ENCODE measurements at places on chromosomes 2 and 18.

DNA sequence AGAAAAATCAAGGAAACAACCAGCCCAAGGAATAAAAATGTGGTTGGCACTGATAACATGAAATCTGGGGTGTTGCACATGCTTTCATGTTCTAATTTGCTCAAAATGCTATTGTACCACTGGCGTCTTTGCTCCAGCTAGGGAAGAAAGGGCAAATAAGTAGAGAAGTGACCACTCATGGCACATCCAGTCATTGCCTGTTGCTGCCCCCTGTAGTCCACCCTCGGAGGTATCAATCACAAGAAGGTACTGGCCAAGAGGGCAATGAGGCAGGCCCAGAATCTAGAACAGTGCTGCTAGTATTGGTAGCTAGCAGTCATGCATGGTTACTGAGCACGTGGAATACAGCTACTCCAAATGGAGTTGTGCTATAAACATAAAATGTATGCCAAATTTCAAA lies 213.4 kb downstream of the CDCA7 start:
- no peak for DNase-seq

DNA sequence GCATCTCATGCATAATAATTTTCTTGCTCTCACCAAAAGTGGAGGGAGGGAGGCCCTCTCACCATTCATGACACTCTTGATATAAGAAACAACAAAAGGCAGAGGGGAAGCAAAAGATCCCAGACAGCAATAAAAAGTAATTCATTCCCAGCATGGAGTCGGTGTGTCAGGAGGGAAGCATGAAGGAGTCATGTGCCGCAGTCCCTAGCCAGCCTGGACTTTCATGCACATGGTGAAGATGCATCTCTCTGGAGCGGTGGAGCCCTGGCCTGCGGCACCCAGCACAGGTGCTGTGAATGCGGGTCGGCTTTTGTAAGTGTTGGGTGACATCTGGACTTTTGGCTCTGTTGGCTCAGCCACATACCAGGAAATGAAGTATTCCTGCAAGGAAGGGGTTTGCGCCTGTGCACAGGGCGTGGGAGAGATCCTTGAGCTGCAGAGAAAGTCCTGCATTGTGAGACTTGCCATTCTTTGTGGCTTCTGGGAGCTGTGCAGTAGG lies 119.4 kb downstream of the COPS8 start:
- no peak for DNase-seq

- no peak for DNase-seq
These were observed 33.7 kb upstream of the WDR75 start for GRCh38 chr2:189407281-189408209.

GRCh38 chr2:118835746-118836410 lies 11.6 kb downstream of the EN1 start:
- DNase-seq = no peak

- no peak for DNase-seq
These were observed 27.5 kb upstream of the SUCLG1 start for GRCh38 chr2:84486441-84487115.

- DNase-seq = no peak
These were observed 143.3 kb downstream of the C1D start for GRCh38 chr2:67919490-67919889.

DNA sequence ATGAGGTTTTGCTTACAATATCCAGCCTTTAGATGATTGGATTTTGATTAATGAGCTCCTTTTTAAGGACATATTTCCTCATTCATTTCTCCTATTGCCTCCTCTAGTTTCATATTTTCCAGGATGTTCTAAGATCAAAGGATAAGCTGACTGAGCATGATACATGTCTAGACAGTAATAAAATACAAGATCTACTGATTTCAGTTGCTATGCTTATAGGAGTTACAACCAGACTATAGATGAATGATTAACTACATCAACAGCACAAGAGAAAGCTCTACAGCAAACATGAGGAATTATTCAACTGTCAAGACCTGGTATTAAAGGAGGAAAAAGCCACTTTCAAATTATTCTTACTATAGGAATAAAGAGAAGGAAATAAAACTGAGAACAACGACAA lies 85.0 kb upstream of the LINC00305 start:
- DNase-seq = no peak

GRCh38 chr2:113370030-113370429 lies 67.5 kb upstream of the ZNG1B start:
- DNase-seq = no peak

DNA sequence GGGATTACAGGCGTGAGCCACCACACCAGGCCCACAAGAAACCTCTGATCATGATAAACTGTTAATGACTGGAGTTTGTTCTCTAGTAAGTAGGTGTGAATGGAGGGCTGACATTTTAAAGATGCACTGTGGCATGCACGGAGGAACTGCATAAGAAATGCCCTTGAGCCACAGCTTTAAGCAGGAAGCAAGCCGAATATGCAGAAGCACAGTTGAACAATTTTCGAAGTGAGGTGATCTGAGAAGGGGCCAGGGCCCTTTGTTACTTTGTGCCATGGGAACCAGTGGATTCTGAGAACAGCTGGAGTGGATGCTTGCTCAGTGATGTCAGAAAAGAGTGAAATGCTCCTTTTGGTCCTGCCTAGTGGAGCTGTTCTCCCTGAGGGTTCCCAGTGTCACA lies 16.3 kb downstream of the FECH start:
- no peak for DNase-seq

- no peak for DNase-seq
These were observed 148.1 kb upstream of the PID1 start for GRCh38 chr2:229419158-229419557.

DNA sequence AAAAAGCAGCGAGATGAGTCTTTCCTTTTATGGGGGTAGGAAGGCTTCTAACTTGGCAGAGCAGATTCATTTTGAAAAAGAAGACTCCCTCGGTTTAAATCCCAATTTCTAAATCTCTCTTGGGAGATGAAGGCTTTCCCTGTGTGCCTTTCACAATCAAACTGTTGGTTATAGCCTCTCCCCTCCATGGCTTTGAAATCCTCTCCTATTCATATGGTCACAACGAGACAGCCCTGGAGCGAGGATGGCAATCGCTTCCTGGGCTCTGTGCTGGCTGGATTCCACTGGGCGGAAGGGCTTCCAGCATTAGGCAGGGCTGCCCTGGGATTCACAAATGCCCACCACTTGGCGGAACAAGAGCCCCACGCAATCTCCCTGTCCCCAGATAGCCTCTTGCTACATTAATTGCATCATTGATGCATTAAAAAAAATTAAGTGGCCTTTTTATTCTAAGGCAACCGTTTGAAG lies 1.6 kb downstream of the CAVIN2 start:
- DNase-seq = no peak

DNA sequence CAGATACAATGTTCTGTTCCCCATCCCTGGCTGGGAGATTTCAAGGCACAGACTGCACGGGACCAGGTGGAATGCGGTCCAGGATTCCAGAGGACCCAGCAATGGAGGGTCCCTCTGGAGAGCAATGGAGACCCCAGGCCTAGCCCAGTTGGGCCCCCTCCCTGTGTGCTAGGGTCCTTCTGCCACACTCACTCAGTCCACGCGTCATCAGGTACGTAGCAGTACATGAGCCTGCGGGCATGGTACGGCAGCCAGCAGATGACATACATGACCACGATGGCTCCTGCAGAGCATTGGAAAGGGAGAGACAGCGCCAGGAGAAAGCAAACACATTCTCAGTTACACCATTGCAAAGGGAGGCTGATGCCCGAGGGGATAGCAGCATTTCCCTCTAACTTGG lies 10.1 kb downstream of the NTSR2 start:
- no peak for DNase-seq

GRCh38 chr2:110143982-110144381 lies 28.4 kb upstream of the MALL start:
- DNase-seq = no peak

DNA sequence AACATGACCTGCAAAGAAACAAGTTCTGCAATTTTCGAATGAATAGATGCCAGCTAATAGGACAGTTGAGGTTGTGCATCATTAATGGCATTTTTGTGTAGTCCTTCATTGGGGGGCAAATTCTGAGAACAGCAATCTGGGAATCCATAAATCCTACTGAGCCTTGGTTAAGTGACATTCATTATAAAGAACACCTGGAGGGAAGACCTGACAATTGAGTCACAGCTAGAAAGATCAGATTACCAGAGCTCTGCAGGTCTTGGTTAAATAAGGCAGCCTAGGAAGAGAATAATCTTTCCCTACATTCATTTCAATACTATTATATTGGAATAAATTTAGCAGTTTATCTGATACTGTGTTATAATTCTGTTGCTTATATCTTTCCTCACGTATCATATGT lies 14.3 kb downstream of the KCNH7 start:
- no peak for DNase-seq
